ENCODE measurements at places on chromosomes 12 and 14. TPM values are rescaled to one million over a fixed set of nuclear protein-coding genes. Genes with fewer than 3 reads are reported as not detected.

EIF2B1 gene
- 55.7 TPM for total RNA-seq

PRR4 gene
- 13.5 TPM for total RNA-seq

LIN7A gene
- 37.9 TPM for total RNA-seq

MUCL1 gene
- not detected for total RNA-seq

OASL gene
- not detected for total RNA-seq

SDR9C7 gene
- 0.31 TPM for total RNA-seq

RPGRIP1 gene
- total RNA-seq = 0.94 TPM

RASSF8 gene
- 21.6 TPM for total RNA-seq

ZNF84 gene
- total RNA-seq = 192 TPM

GDF3 gene
- not detected for total RNA-seq

SLC25A47 gene
- total RNA-seq = not detected

KRT5 gene
- total RNA-seq = not detected

FBLN5 gene
- 1.6 TPM for total RNA-seq

NR1H4 gene
- 0.31 TPM for total RNA-seq

CLEC1B gene
- not detected for total RNA-seq

PRB2 gene
- total RNA-seq = not detected

ARHGEF25 gene
- 40.7 TPM for total RNA-seq

CD69 gene
- total RNA-seq = not detected

NANOG gene
- total RNA-seq = under 0.01 TPM

TMED8 gene
- total RNA-seq = 25.7 TPM

OTOGL gene
- total RNA-seq = 0.31 TPM

REP15 gene
- total RNA-seq = 4.7 TPM

ZC3H10 gene
- 12.8 TPM for total RNA-seq

TSPAN11 gene
- 13.8 TPM for total RNA-seq

DHH gene
- 0.31 TPM for total RNA-seq

RNASE7 gene
- not detected for total RNA-seq

TAMALIN gene
- total RNA-seq = 3.4 TPM

KRT6A gene
- total RNA-seq = not detected

STAC3 gene
- 0.94 TPM for total RNA-seq

PARP11 gene
- total RNA-seq = 27.9 TPM

HSPA2 gene
- total RNA-seq = 10.3 TPM

CAPZA3 gene
- not detected for total RNA-seq

SOAT2 gene
- not detected for total RNA-seq

TMEM132D gene
- total RNA-seq = 7.5 TPM

Measured in parietal lobe (tissue), 2 donors.